ENCODE measurements at places on chromosomes 6 and 20.

DNA sequence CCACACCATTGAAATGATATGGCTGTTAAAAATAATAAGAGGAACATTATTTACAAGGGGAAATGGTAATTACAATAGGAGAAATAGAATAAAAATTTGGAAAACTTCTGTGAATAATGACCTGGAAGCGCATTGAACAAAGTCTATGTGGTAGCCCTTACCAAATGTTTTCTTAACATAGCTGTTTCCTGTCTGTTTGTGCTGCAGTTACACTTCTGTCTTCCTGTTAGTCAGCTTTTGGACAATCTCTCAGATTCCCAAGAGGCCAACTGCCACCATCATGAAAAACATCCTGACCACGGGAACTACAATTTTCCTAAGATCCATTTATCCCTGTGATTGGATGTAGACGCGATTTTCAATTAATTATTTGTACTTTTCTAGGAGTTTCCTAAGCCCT is 754.4 kb upstream of the MARCKS start:
- DNase-seq: no peak

- peak; percentile 58 for DNase-seq
Observed at GRCh38 chr20:36754656-36755222, 8.8 kb upstream of the NDRG3 start.

- peak; percentile 37 for DNase-seq
Observed at GRCh38 chr6:43916924-43917877, 147.2 kb downstream of the VEGFA start.

- DNase-seq: no peak
Observed at GRCh38 chr20:20430066-20430465, 62.2 kb downstream of the INSM1 start.

GRCh38 chr20:62025832-62026563 is 39.7 kb downstream of the TAF4 start:
- DNase-seq: no peak

DNA sequence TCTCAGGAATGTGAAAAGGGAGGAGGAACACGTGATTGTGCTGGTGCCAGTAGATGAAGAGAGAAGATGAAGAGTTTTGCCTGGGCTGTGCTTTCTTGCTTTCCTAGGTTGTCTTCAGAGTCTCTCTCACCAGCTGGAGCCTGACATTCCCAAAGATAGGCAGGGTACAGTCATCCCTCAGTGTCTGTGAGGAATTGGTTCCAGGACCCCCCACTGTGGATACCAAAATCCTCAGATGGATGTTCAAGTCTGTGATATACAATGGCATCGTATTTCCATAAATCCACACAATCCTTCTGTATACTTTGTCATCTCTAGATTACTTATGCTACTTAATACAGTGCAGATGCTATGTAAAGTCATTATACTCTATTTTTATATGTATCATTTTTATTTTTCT is 113.5 kb downstream of the SAMD5 start:
- no peak for DNase-seq

DNA sequence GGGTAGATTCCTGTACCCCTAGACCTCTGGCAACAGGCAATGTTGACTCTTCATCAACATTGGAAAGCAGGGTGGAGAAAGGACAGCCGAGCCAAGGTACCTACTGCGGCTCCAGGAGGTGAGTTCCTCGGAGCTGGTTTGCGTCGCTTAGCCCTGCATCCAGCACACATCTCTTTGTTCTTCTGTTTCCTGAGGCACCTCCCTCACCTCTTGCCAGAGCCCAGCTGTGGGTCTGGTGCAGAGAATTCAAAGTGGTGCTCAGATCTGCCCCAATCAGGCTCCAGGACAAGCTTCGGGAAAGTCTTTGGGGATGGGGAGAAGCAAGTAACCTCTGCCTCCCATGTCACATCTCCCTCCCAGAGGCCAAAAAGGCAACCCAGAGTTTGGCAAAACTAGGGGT is 2.2 kb downstream of the KCNG1 start:
- DNase-seq: no peak

GRCh38 chr6:26454631-26455030 is 3.1 kb upstream of the BTN2A1 start:
- no peak for DNase-seq

DNA sequence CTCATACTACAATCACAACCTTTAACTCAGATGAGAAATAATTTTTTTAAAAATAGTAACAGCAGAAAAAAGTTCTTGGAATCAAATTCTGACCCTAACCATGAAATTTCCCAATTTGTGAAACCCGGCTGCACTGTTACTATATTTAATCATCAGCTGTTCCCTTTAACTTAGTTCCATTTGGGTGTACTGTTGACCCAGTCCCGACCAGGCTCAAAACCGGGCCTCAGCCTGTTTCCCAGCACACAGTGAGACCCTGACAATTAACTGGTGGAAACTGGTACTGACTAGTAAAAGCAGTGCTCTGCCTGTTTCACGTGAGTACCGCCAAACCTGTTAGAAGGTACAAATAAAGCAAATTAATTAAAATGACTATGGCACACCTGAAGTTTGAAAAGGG is 7.0 kb downstream of the CTCFL start:
- DNase-seq: no peak

- DNase-seq: no peak
Observed at GRCh38 chr6:74248966-74249365, 553.0 kb downstream of the CD109 start.

DNA sequence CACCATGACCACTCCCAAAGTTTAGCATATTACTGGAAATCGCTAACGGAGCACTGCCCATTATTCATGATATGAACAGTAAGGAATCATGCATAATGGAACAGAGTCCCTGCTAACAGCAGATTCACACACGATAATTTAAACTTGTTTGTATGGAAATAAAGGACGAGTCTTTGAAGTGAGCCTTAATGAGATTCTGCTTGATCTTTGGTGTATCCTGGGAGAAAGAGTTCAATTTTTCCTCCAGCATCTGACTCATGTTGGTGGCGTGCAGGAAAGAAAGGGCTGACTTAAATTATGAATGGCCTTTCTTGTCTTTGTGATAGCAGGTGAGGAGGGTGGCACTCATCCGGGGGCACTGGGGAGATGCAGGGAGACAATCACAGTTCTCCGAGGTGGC is 194.6 kb downstream of the ZNF217 start:
- DNase-seq: no peak

DNA sequence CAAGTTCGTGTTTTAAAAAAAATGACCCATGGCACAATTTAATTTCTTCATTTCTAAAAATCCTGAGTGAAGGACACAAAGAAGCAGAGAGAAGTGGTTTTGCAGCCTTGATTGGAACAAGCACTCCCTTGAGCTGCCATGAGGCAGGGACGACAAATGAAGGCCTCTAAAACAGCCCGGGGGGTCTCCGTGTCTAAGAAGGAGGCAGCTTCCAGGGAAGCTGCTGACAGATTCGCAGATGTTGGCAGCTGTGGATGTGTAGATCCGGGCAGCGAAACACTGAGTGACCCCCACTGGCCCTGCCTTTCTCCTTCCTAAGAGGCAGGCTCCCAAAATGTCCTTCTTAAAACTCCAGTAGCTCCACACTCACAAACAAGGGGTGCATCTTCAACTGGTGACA is 9.6 kb upstream of the LBP start:
- DNase-seq: no peak

- no peak for DNase-seq
Observed at GRCh38 chr20:35702824-35703695, 3.9 kb downstream of the ROMO1 start.

DNA sequence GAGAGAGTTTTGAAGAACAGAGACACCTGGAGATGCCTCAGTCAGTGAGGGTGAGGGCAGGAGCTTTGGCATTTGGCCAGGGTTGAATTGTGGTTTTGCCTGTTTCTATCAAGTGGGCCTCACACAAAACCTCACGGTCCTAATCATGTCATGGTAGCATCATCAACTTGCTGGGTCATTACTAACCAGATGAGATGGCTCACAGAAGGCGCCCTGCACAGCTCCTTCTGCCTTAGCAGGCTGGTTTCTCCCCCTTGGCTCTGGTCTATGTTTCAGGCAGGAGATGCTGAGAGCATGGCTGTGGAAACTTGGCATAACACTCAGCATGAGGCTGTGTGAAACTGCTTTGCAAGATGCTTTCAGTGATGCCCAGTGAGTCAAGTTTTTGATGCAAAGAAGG is 99.3 kb downstream of the LRRC1 start:
- DNase-seq: no peak

- DNase-seq: no peak
Observed at GRCh38 chr6:75419416-75419815, 74.2 kb downstream of the FILIP1 start.

GRCh38 chr20:13863244-13863643 is 78.4 kb downstream of the NDUFAF5 start:
- DNase-seq: no peak

GRCh38 chr20:10660661-10661060 is 13.1 kb downstream of the JAG1 start:
- DNase-seq: no peak

- DNase-seq: no peak
Observed at GRCh38 chr6:163761481-163761880, 347.0 kb downstream of the QKI start.

DNA sequence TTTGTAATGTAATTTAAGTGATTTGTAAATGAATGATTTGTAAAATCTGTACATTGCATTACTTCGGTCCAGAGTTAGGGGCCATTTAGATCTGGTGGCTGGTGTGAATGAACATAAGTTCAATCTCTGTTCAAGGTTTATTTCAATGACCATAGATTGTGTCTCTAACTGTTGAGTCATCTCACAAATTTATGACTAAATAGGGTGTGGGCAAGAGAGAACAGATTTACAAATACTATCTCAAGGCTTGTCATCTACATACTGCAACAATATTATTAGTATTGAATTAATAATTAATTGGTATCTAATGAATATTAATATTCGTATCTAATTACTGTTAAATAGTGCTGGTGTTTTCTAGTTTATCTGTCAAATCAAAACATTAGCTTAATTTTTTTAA is 115.3 kb upstream of the EDN1 start:
- DNase-seq: no peak

GRCh38 chr6:15546591-15546990 is 116.2 kb downstream of the DTNBP1 start:
- DNase-seq: no peak

DNA sequence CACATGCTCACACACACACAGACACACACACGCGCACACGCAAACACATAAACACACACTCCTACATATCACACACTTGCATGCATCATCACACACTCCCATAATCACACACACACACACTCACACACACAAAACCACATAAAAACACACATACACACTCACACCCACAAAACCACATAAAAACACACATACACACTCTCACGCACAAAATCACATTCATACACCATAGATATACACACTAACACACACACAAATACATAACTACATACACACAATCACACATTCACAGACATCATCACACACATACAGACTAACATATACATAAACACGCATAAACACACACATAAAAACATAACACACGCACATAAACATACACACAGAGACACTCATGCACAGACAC is 57.8 kb upstream of the QKI start:
- no peak for DNase-seq

DNA sequence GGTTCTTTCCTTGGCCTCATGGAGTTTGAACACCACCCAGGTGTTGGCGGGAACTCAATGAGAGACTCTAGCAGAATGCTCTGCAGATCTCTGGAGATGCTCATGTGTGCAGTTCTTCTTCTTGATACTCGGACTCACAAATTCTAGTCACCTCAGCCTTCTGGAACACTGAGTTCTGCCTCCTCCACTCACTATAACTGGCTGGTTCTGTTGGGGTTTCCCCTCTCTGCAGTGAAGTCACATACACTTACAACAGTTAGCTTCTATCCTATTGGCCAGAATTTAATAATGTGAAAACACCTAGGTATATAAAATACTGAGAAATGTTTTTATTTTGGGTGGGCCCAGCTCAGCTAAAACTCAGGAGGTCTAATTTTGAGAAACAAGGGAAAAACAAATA is 109.6 kb upstream of the HIVEP1 start:
- no peak for DNase-seq

GRCh38 chr6:41353333-41353732 is 17.9 kb downstream of the NCR2 start:
- no peak for DNase-seq

- no peak for DNase-seq
Observed at GRCh38 chr20:48308232-48308781, 519.5 kb downstream of the PREX1 start.

DNA sequence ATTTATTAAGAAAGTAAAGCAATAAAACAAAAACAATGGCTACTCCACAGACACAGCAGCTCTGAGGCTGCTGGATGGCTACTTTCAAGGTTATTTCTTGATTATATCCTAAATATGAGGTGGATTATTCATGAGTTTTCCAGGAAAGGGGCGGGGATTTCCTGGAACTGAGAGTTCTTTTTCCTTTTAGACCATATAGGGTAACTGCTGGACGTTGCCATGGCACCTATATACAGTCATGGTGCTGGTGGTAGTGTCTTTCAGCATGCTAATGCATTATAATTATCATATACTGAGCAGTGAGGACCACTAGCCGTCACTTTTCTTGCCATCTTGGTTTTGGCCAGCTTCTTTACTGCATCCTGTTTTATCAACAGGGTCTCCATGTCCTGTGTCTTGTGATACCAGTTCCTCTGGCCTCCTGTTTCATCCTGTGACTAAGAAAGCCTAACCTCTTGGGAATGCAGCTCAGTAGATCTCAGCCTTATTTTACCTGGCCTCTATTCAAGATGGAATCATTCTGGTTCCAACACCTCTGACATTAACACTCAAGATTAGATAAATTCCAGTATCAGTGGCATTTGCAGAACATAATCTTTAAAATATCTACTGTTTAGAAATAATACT is 32.3 kb upstream of the TRDN start:
- no peak for DNase-seq

DNA sequence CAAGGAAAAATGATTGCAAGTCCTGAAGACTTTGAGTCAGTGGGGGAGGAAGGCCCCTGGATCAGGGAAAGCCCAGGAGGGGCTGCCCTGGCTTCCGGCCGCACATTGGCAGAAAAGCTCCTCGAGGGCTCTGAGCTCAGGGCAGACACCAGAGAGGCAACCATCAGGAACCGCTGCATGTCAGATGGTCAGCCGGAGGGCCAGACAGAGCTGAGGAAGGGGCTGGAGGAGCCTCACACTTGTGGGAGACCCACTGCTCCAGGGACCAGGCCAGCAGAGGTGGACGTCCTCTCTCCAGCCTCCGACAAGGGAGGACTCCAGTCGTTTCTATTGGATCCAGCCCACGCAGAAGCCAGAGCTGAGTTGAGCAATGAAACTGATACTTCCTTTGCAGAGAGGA is 30.2 kb upstream of the AAR2 start:
- no peak for DNase-seq

- no peak for DNase-seq
Observed at GRCh38 chr6:106626485-106626884, 2.8 kb downstream of the RTN4IP1 start.

DNA sequence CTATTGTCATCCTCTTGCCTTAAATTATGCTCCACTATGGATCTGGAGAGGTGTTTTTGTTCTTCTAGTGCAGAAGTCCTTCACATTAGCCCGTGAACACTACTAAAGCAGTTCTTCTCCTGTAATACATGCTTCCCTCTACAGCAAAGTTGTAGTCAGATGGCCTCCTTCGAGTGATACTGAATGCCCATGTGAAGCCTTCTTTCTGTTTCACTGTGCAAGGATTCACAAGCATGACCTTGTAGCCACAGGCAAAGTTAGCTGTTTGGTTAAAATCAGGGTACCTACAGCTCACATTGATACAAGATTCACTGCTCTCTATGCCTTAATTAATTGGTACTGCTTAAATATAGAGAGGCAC is 47.6 kb downstream of the ARHGAP18 start:
- no peak for DNase-seq
